ENCODE measurements at places on chromosomes 1 and 21.

DNA sequence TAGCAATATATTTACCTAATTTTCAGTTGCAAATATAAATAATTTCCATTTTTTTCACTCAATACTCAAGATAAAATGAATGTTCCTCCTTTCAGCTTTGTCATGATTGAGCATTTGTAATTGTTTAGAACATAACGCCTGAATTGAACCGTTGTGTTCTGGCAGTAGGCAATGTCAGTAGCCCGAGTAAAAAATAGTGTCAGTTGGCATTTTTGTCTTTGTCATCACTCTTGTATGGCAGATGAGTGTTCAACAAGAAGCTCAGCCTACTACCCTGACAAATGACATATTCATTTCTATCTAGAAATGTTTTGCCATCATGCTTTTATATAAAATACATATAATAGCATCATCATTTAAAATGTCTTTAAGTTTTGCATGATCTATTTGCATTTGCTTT, 691.4 kb upstream of the NCAM2 start:
- no peak overlapping the region for H3K27ac ChIP-seq
- no peaks in the 10 kb centered on the region for H3K36me3 ChIP-seq
- DNase-seq: no peak

DNA sequence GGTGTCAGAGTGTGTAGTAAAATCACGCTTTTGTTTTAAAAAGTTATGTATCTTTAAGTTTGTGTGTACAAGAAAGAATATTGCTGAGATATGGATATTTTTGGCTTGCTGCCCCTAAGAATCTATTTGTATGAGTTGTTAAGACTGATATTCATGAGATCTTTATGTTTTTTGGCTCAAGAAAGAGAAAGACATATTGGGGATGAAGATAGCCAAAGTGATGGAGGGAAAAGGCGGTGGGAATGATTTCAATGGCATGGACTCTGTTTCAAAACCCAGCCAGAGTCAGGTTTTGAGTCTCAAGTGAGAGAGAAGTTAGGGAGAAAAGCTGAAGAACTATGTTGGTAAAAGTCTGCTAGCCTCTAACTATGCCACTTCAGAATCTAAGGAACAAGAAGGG, 351.7 kb downstream of the PBX1 start:
- H3K4me1 ChIP-seq: no peaks in the 10 kb centered on the region
- H3K27ac ChIP-seq: no peak overlapping the region
- no peak for DNase-seq

GRCh38 chr1:192162376-192162775, 4.1 kb downstream of the RGS18 start:
- H3K4me1 ChIP-seq: peaks cover 75% of the 10 kb centered on the region
- H3K36me3 ChIP-seq: 0 out of 2 replicates have a peak, but pooled peaks cover 3% of the 10 kb centered on the region
- H3K27me3 ChIP-seq: no peaks in the 10 kb centered on the region
- peak overlapping the region; percentile 99 for H3K27ac ChIP-seq
- peak overlapping the region; percentile 29 for H3K4me3 ChIP-seq

DNA sequence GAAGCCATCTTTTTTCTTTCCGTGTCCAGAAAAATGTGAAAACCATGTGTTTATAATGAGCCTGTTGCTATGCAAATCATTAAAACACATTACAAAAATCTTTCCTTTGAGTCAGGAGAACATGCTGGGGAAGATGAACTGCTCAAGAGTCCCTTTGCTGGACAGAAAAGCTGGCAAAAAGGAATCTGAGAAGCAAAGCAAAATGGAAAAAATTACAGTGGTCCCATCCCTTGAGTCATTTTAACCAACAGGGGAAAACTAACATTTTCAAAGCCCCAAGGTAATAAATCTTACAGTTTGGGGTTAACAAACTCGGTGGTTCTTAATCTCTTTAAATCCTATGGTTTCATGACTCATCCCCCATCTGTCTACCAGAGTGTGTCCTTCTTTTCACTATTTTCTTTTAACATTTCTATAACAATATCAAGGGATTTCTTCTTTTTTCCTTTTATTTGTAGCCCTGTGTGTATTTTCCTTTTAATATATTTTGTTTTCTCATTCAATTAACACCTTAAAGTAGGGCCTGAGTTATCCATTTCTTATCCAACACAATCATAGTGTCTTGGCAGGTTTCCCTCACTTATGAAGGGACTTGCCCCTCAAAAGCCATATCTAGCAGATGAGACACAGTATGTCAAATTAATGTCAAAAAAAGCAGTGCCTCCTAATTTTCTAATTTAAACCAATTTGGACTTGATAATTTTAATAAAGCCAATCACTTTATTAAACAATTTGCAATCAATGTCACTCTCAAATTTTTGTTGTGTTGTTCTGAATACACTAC, 105.4 kb downstream of the PTPN14 start:
- no peaks in the 10 kb centered on the region for H3K36me3 ChIP-seq

- H3K4me3 ChIP-seq: no peak overlapping the region
- no peak overlapping the region for H3K27ac ChIP-seq
- DNase-seq: no peak
- H3K36me3 ChIP-seq: no peaks in the 10 kb centered on the region
- no peaks in the 10 kb centered on the region for H3K27me3 ChIP-seq
- no peaks in the 10 kb centered on the region for H3K4me1 ChIP-seq
Measured at GRCh38 chr1:4327142-4327541, 327.3 kb upstream of the AJAP1 start.

All from Karpas-422 (cell line).